NCI-H460 (cell line): ENCODE measurements at places on chromosomes 7 and 10. TPM values are rescaled to one million over a fixed set of nuclear protein-coding genes. Genes with fewer than 3 reads are reported as not detected.

The PNLIPRP3 gene
- total RNA-seq = not detected in 2 replicates

The GPRIN2 gene
- total RNA-seq = not detected in 2 replicates

The TMEM196 gene
- not detected in 2 replicates for total RNA-seq

The PRSS37 gene
- total RNA-seq = not detected in 2 replicates

The RPP30 gene
- 79.5 and 81.3 TPM in 2 replicates for total RNA-seq

The PCLO gene
- 0.17 and 1.5 TPM in 2 replicates for total RNA-seq

The TFPI2 gene
- total RNA-seq = 976 and 998 TPM in 2 replicates

The CALML3 gene
- not detected in 2 replicates for total RNA-seq

The H2BK1 gene
- not detected in 2 replicates for total RNA-seq

The TCTN3 gene
- 48.2 and 55.1 TPM in 2 replicates for total RNA-seq

The NPFFR1 gene
- total RNA-seq = not detected in 2 replicates

The EIF5AL1 gene
- 0.30 and 0.40 TPM in 2 replicates for total RNA-seq

- no peak for DNase-seq
Measured at GRCh38 chr10:75137533-75138438, 26.3 kb downstream of the SAMD8 start.

- peak; percentile 51 for DNase-seq
Measured at GRCh38 chr7:43439631-43440401, 143.1 kb upstream of the STK17A start.

DNA sequence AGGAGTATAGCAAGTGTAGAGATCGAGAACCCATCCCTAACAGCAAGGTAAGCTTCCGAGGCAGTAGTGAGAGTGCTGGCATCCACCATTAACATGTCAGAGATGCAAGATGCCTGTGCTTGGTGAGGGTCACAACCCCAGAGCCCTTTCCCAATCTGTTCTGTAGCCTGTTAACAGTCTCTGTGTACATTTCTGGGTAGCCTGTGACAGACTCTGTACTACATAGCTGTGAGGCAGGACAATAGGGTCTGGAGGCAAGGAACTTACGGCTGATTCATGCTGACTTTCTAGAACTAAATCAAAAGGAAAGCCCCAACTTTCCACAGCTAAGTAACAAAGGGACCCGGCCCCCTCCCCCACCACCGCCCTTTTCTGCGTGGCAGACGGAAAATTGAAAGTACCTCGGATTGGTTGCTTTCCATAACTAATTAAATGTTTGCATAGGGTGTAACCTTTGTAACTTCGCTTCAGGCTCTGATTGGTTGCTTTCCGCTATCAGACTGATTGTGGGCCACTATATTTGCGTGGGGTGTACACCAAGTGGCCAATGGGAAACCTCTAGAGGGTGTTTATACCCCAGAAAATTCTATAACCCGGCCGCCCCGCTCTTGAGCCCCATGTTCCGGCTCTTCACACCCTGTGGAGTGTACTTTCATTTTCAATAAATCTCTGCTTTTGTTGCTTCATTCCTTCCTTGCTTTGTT, 1.4 kb upstream of the TMEM168 start:
- no peak for DNase-seq

GRCh38 chr7:130135208-130136205, 65.2 kb downstream of the KLHDC10 start:
- no peak for DNase-seq

DNA sequence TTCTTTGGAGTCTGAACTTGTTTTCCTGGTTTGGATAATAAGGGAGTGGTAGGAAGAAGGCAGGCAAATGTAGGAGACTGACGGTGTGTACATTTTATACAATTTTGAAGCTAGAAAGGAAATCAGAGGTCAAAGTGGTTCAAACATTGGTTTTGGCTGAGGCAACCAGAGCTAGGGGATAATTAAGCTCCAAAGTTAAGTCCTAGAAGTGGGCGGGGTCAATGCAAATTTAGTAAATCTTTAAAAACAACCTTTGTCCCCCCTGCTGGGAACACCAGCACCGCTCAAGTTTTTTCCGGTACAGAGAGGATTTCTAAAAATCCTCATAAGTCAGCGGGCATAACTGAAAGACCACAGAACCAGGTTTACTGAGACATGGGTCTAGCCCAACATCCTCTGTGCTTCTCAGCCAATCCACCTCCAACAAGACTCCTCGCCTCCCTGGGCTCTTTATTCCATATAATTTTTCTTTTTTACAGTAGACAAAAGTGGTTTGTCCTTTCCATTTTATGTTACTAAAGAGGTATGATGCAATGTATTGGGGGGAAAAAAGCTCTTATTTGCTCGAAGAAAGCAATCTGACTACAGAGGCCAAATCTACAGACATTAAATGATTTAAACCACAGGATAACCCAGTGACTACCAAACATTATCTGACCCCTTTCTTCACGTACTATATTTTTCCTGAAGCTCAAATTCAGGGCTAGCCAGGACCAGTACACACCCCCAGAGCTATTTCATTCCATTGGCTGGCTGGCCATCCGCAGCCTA, 1.6 kb downstream of the GLUD1 start:
- no peak for DNase-seq

GRCh38 chr7:131031099-131031868, 296.4 kb upstream of the MKLN1 start:
- no peak for DNase-seq

DNA sequence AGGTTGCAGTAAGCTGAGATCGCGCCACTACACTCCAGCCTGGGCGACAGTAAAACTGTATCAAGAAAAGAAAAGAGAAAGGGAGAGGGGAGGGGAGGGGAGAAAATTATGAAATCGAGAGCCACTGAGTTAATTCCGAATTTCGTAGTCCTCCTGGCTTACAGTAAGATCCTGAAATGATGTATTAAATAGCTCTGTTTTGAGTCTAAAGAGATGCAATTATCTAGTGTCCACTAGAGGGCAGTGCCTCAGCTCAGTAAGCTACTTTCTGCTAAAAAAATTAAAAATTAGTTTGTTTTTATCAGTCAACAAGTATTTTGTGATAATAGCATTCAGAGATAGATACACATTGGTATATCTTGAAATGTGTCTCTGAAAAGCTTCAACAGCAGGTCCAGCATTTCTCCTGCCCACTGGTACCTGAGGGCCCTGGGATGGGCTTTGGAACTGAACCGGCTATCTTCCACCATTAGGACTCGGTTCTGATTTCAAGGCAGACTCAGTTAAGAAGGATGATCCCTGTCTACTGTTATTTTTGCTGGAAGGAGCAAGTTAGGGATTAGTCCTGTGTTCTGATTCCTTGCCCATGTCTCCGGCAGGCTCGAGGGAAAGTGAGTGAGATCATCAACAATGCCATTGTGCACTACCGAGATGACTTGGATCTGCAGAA, 19.5 kb downstream of the TSPAN33 start:
- peak; percentile 40 for DNase-seq

- no peak for DNase-seq
Measured at GRCh38 chr10:73875139-73875475, 752 bp upstream of the CAMK2G start.

DNA sequence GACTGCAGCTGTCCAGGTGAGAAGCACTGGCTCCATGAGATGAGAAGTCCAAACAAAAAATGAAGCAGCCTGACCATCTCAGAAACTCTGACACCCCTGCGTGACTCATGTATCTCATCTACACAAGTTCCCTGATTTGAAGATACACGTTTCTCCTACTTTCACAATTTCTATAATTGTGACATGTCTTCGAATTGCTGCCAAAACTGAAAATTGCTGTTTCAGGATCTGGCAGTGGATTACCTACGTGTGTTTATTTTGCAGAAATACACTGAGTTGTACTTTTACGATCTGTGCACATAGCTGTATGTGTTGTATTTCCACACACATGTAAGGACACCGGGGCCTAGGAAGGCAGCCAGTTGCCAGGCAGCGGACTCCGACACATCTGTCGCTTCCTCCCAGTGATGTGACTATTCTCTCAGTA, 53.2 kb downstream of the LARP4B start:
- DNase-seq = no peak

DNA sequence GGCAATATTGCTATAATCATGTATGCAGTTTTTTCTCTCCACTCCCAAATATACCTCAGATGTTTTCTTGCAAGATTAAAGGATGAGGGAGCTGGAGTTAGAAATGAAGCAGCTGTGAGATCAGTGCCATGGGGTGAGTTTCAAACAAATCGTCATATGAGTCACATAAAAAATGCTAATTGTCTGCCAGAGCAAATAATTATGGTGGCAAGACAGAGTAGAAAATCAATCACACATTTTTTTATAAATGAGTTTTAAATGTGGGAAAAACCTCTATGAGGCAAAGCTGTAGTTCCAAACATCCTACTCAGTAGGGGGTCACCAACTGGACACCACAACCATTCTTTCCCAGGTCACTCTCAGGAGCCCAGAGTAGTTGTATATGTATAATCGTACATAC, 55.3 kb downstream of the CH25H start:
- DNase-seq = no peak

DNA sequence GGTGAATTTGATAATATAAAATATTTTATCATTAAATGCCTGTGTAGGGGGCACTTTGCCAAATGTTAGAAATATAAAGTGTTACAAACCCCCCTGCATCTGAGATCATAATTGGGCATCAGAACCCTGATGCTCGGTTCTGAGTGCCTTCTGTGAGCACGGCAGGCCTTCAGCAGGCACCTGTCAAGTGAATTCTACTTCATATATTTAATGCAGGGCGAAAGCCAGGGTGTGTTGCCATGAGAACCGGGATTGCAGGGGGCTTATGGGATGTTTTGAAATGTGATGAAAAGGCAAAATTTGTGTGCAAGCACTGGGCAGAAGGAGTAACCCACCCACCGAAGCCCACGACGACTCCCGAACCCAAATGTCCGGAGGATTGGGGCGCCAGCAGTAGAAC, 57.2 kb downstream of the MRC1 start:
- no peak for DNase-seq

GRCh38 chr10:99671386-99671785, 12.1 kb downstream of the ENTPD7 start:
- no peak for DNase-seq

GRCh38 chr7:39926111-39926510, 23.9 kb upstream of the CDK13 start:
- no peak for DNase-seq

GRCh38 chr7:128003787-128004186, 27.4 kb downstream of the LRRC4 start:
- no peak for DNase-seq

- DNase-seq = no peak
Measured at GRCh38 chr10:6458814-6459213, 121.3 kb downstream of the PRKCQ start.

DNA sequence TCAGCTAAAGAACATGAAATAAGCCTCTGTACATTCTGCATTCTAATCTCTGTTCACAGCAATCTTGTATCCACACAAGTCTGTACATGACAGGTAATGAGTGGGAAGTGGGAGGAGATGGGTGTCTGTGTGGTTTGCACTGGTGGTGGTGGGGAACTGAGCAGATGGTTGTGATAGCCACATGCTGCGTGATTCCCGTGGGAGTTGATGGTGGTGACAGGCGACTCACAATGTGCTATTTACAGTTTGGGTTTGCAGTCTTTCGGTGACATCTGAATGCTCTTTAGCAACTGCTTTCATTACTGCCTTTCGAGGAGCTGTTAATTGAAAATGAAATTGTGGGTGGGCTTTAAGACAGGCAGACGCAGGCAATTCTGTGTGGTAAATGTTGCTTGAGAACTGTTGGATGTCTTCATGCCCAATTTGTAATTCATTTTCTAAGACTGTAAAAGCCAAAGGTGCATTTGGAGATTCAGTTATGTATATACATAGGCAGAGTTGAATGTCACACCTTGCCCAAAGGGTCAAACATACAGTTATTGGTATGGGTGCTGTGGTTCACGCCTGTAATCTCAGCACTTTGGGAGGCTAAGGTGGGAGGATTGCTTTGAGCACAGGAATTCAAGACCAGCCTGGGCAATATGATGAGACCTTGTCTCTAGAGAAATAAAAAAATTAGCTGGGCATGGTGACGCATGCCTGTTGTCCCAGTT, 308.2 kb downstream of the AUTS2 start:
- DNase-seq = no peak

DNA sequence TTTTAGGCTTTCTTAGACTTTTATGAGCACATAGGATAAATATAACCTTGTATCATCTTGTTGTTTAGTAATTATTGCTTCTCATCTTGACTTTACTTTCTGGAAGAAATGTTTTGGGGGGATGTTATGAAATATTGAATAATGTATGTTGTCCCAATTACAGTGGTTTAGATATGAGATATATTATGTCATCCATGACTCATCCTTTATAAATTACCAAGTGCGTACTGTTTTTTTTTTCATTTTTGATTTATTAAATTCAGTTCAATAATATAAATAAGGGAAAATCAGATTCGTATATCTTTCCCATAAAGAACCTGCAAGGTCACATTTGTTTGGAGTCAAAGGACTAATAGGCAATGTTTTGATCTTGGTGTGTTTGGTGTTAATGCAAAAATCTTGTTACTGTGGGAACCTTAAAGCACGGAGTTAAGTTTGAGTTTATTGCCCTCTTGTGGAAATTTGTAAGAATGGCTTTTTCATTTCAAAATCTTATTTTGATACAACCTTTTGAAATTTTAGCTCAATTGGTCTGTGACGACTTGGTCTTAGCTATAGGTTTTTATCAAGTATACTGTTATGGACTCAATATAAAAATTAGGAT, 108.6 kb downstream of the SRI start:
- DNase-seq = peak; percentile 33

DNA sequence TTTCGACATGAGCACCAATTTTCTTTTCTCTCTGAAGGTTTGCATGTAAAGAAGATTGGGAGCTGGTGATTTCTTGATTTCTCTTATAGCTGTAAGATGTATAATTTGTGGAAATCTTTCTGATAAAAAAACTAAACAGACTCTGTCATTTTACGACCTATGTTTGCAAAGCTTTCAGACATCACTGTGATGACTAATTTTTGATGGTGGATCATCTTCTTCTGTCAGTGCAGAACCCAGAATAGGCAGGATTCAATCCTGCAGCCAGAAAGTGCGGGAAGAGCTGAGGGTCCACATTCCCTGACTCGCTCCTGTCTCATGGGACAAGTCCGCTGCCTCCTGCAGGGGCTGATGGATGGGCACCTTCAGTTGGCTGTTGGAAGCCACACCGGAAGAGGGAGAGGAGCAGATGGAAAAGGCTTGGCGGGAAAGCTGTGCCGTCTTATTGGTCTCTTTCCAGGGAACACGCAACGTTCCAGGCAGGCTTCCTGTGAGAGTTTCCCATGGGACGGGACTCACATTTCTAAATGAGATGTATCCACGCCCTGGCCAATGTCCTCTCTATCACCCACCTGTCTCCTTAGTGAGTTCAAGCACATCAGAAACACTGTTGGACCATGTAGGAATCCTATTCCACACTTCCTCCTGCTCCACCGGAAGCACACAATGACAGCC, 186.9 kb downstream of the PRPF18 start:
- DNase-seq = no peak

DNA sequence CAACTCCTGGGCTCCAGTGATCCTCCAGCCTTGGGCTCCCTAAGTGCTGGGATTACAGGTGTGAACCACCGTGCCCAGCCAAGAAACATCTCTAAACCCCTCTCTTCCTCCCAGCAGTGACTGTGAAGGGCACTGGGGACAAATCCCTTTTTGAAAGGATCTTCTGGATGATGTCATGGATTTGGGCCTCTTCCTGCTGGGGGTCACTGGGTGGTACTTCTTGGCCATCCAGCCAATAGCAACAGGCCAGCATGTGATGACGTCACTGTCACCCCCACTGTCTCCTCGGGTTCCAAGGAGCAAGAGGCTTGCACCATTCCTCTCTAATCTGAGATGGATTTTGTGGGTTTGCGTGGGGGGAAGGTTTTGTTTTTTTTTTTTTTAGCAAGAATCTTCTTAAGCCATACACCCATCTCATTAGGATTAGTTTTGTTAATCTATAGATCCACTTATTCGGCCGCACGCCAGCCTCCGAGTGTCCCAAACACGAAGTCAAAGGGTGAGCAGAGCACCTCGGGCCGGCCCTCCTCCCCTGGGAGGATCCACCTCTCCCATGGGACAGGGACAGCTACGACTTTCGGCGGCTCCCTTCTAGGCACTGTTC, 29.4 kb upstream of the TNRC18 start:
- DNase-seq = no peak

GRCh38 chr7:148260599-148260998, 330.0 kb upstream of the C7orf33 start:
- DNase-seq = no peak
